NCI-H1436 (cell line): ENCODE measurements at places on chromosomes 5 and 9.

GRCh38 chr9:124126648-124127646 is 115.4 kb downstream of the LHX2 start:
- DNase-seq: peak; percentile 50

GRCh38 chr9:72294936-72295335 is 70.1 kb downstream of the ZFAND5 start:
- DNase-seq: no peak

DNA sequence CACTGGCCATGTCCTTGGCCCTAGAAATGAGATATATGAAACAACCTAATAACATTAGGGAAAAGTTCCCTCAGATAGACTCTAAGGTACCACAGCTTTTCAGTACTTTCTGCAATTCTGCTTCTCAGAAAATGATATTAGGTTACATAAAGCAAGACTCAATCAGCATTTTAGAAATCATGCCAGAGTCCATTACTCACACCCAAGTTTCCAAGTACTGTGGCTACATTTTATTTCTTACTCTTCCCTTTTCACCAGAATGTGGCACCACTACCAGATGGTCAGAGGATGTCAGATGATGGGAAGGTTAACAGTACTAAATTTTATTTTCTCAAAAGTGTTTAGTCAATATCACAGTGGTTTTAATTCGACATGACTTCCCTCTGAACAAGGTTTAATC is 217.2 kb downstream of the MLLT3 start:
- no peak for DNase-seq

GRCh38 chr5:33367416-33367815 is 73.3 kb upstream of the TARS1 start:
- DNase-seq: no peak

GRCh38 chr5:2130361-2130760 is 247.6 kb upstream of the IRX4 start:
- DNase-seq: no peak

- peak; percentile 34 for DNase-seq
These were observed 338.0 kb downstream of the SEMA5A start for GRCh38 chr5:9207817-9208418.

DNA sequence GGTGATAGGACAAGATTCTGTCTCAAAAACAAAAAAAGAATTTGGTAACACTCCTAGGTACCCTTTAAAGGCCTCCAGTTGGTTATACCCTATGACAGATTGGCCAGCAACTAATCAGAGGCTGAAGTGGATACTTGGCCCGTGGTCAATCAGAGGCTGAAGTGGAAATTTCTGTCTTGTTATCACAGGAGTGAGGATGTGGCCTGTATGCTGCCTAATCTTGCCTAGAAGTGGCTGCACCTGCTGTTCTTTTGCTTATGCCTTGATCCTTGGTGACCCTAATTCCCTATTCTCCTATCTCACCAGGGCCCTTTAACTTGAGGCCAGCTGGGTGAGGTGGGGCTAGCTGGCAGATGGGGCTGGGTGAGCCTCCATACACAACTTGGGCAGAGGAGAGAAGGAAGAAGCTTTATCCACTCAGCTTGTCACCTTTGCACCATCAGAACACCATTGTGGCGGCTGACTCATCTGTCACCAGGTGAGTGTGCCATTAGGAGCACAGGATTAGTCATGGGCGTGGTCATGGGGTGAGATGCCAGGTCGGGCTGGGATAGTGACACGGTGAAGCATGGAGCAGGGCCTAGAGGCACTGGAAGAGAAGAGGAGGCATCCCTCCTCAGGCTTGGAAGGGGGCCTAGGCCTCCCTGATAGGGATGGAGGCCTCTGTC is 41.5 kb downstream of the SAR1B start:
- no peak for DNase-seq

DNA sequence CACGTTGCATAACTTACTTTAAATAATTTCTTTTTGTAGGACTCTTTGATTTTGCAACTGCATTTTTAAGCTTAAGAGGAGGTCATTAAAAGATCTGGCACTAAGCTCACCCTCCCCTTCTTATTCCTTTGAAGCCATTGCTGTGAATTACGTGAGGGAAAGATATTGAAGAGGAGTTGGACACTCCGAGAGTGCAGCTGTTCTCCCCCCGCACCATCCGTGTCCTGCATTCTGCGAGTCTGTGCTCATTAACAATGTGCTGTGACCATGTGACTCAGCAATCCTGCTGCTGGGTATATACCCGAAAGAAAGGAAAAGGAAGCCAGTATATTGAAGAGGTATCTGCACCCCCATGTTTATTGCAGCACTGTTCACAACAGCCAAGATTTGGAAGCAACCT is 40.0 kb downstream of the NXNL2 start:
- no peak for DNase-seq

DNA sequence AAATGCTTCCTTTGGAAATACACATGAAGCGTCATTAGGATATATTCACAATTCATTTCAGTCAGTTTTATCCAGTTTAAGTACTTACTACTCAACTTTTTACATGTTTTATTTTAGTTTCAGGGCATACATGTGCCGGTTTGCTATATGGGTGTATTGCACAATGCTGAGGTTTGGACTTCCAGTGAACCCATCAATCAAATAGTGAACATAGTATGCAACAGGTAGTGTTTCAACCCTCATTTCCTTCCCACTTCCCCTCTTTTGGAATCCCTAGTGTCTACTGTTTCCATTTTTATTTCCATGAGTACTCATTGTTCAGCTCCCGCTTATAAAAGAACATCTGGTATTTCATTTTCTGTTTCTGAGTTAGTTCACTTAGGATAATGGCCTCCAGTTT is 74.7 kb downstream of the TMEM161B start:
- DNase-seq: no peak

DNA sequence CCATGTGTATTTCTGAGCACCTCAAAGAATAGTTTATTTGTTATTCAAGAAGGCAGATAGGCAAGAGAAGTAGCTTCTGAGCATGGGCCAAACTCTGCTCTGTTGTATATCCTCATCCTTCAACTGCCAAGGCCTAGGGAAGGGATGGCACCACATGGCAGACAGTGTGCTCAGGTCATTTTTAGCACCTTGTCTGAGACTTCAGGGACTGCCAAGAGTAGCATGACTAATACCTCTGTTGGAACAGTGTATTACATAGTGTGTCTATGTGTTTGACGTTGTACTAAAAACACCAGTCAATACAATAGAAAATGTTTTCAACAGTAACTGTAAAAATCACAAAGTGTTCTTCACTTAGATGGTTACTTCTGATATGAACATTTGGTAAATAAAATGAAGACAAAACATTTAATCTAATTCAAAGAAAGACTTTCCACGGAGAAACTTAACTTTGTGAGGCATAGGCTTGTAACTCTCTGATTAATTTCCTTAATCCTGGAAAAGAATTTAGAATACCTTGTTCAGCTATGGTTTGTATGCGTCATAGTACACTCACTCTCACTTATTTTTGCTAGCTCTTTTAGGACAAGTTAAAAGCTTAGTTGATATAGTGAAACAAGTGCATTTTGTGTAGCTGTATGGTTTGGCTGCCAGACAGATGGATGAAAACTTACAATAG is 318.4 kb upstream of the RIOK2 start:
- DNase-seq: no peak

- DNase-seq: no peak
These were observed 378.9 kb downstream of the KCTD16 start for GRCh38 chr5:144549580-144549979.

- peak; percentile 72 for DNase-seq
These were observed at the start of gene FGFR4 for GRCh38 chr5:177086654-177087397. Gene FGFR4 (plus strand): TSS chr5:177086915. CDS start chr5:177089603, 2,688 bp downstream.

GRCh38 chr5:16427587-16427986 is 38.0 kb downstream of the ZNF622 start:
- no peak for DNase-seq

GRCh38 chr9:112012026-112012902 is 115.7 kb downstream of the UGCG start:
- no peak for DNase-seq

GRCh38 chr5:136075466-136075891 is 46.7 kb downstream of the TGFBI start:
- no peak for DNase-seq

DNA sequence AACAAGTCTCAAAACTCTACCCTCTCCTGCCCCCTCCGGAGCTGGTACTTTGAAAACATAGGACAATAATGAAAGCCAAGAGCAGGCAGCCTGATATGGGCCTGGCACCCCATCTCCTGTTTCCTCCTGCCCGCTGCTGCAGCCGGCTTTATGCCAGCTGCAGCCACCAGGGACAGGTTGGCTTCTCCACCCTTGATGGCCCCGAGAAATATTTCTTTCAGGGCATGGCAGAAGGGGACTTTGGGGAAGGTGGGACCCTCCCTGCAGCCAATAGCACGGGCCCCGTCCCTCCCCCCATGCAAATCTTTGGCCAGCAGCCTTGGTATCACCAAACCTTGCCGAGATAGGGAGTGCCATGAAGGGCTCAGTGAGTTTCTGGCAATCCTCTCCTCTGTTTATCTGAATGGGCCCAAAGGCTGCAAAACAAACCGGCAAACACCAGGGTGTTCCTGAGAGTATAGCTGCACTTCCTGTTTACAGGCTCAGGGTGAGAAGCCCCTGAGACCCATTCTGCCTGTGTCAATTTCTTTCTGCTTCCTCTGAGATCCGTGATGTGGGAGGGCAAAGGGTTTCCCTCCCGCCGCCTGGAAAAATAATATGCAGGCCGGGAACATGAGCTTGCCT is 73.4 kb upstream of the BOD1 start:
- DNase-seq: no peak

- no peak for DNase-seq
These were observed 46.9 kb downstream of the FNIP1 start for GRCh38 chr5:131749723-131750470.

GRCh38 chr9:138040446-138041430 is 163.2 kb downstream of the CACNA1B start:
- DNase-seq: no peak

DNA sequence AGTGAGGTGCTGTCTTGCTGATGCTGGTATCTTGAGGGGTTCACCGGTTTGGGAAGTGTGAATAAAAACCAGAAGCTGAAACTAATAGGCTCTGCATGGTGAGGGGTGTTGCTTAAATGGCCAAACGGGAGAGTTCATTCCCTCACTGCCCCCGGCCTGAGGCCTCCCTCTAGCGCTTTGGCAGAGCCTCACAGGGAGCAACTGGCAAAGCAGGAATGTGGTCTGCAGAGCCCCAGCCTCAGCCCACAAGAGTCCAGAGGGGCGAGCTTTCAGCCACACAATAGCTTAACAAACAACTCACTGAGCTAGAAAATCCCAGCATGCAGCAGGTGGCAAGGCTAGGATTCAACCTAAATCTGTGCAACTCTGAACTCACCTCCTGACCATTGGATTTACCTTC is 234.8 kb downstream of the MED10 start:
- DNase-seq: no peak

DNA sequence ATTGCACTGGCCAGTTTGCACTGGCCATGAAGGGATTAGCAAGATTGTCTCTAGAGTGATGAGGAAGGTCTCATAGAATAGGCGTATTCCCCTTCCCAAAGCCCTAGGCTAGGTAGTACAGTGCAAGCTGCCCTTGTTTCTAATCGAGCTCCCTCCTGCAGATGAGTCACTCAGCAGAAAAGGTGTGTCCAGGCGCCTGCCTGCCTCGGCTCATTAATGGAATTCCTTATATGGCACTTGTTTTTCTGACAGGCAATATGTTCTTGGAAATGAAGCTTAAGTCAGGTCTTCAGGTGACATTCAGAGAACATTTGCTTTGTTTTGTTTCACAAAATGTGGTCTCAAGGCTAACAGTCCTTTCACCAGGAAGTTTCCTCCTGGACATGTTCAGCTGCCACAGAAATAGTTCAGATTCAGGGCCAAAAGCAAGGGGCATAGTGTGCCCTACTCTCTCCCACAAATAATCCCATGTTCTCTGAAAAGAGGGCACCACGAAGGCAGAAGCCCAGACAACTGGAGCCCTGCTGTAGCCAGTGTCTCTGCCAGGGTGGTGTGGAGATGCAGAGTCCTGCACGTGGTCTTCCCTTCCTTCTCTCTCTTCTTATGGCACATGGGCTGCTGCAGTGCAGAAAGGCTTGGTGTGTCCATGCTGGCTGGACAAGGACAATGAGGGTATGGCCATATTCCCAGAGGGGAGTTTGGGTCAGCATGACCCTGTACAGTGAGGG is 281.1 kb upstream of the MAP3K1 start:
- no peak for DNase-seq

GRCh38 chr5:8953016-8953415 is 592.9 kb downstream of the SEMA5A start:
- no peak for DNase-seq

- no peak for DNase-seq
These were observed 79.7 kb upstream of the ZNF366 start for GRCh38 chr5:72586788-72587530.

GRCh38 chr9:6160579-6160978 is 55.0 kb upstream of the IL33 start:
- no peak for DNase-seq

DNA sequence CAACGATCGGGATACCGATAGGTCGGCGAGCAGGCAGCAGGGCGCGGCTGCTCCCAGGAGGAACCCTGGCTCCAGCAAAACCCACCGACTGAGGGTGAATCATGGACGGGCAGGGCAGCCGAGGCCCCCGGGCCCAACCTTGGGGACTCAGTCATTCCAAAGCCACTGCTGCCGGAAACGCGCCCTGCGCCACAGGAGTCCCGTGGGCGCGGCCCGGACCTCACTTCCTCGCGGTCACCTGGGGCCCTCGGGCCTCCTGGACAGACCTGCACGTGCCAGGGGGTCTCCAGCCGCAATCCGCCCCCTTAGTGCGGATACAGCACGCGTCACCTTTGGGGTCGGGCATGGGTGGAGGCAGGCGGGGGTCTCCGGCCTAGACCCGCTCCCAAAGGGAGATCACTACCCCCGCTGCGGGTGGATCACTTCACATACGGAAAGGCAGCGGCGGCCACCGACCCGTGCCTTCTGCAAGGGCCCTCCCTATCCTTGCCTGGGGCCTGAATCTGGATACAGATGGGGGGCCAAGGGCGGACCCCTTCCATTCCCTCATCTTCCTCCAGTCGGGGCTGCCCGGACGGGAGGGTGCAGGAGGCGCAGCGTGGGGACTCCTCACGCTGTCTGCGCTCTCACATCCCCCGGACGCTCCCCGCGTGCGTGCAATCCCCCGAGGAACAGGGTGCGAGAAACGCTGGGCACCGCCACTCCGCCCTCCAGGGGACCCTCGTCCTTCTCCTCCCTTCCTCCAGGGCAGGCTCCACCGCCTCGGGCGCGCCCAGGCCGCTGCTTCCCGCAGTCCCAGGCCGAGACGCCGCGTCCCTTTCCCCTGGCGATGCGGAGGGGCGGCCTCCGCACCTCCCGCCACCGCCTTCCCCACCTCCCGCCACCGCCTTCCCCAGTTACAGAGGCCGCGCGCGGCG is 586 bp downstream of the TXN start:
- DNase-seq: no peak

- DNase-seq: no peak
These were observed 44.8 kb downstream of the GHR start for GRCh38 chr5:42467981-42468524.
